Ecto neural progenitor cell (in vitro differentiated cells): ENCODE measurements at places on chromosomes 2 and 18.

DNA sequence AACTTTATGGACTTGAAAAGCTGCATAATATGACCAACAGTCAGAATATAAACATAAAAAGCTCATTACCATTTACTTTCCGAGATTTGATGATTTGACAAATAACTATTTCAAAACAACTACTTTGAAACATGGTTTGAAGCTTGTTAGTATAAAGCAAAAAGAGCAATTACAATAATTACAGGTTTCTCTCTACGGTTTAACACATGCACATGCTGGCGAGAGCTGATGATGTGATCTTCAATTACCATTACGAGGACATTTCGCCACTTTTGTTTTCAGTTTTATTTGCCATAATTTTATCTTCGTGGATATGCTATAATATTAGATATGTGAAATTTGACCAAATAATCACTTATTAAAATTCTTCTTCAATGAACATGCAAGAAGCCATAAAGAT, 270.1 kb downstream of the TCF4 start:
- DNase-seq = no peak

DNA sequence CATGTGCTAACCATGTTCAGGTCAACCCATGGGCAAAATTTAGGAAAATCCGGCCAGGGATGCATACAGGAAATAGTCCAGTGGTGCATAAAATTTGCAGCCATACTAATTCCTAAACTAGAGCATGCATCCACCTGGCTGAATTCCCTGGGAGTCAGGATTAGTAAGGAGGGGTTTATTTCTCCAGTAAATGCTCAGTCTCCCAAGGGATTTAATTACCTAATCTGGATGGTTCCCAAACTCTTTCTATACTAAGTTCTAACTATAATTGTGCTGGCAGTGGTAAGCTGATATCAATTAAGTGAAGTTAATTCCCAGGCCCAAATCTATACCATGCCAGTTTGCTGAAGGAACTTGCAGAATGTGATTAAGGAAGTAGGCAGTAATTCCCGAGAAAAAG, 26.2 kb upstream of the EVA1A start:
- DNase-seq = no peak

DNA sequence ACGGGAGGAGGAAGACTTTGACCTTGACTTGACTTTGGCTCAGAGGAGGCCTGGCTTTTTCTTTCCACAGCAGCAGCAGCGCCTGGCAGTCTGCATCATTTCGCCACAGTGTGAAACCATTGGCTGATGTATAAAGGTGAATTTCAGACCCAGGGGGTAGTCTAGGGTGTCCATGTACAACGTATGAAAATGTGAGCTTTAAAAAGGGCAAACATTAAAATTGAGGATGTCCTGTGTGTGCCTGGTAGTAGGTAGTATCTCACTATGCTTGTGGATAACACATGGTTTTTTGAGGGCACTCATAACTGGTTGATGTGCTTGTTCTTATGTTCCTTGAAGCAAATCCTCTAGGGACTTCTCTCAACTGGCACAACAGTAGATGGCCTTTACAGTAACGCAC, 86.1 kb downstream of the LPIN1 start:
- no peak for DNase-seq

DNA sequence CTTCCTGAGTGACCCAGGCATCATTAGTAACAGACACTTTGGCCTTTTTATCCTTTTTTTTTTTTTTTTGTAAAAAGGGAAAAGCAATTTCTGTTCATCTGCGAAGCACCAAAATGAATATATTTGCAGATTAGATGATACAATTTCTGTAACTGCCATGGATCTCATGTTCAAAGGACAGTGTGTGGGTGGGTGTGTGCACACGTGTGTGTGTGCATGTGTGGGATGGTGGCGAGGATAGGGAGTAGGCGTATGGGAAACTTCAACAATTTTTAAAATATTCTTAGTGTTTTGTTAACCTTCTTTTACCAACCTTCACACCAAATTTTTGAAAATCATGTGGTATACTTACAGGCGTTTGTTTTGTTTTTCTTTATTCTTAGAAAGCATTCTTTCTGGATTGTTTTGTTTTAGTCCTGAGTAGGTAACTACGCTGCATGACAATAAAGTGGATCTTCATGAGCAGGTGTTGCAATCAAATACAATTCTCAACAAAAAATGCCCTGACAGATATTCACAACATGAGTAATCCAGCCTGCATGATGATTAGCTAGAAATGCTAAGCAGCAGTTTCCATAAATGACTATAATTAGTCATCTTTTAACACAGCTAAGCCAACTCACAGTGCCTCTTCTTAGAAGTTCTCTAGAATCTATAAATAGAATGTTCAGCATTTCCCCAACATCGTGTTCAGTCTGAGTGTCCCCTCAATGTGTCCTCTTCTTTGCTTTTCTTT, 53.5 kb upstream of the RMDN2 start:
- no peak for DNase-seq

- DNase-seq = no peak
These were observed 205.8 kb downstream of the ANAPC1 start for GRCh38 chr2:111678161-111678560.

DNA sequence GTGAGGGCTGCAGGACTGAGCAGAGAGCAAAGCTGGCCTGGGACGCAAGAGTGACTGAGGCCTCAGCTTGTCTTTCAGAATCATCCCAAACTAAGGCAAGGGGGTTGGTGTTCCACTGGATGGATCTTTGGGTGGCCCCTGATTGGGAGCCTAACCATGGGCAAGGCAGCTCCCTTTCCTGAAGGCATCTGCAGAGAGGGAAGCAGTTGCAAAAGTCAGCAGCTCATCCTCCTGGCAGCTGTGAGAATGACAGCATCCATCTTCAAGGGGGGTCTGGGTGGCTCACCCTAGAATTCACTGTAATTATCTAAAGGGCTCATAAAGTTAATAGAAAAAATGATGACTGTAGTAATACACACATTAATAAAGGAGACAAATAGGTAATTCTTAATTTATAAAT, 46.5 kb upstream of the RAB31 start:
- no peak for DNase-seq

DNA sequence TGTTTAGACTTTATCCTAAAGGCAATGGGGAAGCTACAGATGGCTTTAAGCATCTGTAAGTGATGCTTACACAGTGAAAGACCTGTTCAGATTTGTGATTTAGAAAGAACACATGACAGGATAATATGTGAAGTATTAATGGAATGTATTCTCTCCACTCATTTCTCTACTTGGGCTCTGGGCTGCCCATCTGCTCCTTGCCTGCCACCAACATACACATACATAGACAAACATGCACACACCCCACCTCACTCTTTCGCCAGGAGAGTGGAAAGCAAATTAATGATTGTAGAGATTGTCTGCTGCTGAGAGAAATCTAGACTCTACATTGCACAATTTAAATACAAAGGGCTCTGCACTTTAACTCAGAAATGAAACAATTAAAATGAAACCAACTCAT, 61.0 kb upstream of the NFE2L2 start:
- no peak for DNase-seq

DNA sequence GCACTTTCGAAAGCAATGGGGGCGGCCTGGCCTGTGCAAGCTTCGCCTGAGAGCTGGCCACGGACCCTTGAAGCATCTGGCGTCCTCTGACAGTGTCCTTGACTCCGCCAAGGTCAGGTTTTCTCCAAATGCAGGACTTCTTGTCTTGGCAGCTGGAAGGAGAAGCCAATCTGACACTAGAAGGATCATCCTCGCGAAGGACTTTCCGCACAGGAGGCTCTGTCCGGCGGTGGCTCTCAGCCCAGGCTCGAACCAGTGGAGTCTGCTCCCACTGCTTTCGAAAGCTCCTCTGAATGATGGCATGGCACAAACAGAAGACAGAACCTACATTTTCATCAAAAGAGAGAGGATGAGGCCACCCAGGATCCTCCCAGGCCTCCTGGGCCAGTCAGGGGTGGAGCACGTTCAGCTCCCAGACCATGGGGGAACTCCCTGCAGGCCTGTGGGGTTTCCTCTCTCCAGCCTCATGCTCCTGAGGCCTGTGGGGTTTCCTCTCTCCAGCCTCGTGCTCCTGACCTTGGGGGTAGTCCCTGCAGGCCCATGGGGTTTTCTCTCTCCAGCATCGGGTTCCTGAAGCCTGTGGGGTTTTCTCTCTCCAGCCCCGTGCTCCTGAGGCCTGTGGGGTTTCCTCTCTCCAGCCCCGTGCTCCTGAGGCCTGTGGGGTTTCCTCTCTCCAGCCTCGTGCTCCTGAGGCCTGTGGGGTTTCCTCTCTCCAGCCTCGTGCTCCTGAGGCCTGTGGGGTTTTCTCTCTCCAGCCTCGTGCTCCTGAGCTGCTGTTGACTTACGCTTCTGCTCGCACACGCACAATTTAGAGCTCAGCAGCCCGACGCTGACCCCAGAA, 396.5 kb upstream of the SALL3 start:
- DNase-seq = no peak

- no peak for DNase-seq
These were observed 1124.9 kb upstream of the ZEB2 start for GRCh38 chr2:145644820-145645302.

DNA sequence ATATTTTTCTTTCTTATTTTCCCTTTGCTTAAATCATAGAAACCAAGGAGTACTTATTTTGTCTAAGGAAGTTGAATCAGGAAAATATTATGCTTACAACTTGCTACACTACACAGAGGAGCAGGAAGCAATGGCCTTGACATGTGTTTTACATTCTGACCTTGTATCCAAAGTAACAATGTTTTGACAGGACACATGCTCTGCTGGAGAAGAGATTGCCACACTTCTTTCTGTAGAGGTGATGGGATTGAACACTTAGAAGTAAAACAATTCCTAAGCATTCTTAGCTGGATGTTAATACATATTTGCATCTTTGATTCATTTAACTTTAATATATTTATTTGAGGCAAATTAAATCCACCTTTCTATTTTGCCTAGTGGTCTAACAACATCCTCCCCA, 929.1 kb downstream of the DSC3 start:
- no peak for DNase-seq

DNA sequence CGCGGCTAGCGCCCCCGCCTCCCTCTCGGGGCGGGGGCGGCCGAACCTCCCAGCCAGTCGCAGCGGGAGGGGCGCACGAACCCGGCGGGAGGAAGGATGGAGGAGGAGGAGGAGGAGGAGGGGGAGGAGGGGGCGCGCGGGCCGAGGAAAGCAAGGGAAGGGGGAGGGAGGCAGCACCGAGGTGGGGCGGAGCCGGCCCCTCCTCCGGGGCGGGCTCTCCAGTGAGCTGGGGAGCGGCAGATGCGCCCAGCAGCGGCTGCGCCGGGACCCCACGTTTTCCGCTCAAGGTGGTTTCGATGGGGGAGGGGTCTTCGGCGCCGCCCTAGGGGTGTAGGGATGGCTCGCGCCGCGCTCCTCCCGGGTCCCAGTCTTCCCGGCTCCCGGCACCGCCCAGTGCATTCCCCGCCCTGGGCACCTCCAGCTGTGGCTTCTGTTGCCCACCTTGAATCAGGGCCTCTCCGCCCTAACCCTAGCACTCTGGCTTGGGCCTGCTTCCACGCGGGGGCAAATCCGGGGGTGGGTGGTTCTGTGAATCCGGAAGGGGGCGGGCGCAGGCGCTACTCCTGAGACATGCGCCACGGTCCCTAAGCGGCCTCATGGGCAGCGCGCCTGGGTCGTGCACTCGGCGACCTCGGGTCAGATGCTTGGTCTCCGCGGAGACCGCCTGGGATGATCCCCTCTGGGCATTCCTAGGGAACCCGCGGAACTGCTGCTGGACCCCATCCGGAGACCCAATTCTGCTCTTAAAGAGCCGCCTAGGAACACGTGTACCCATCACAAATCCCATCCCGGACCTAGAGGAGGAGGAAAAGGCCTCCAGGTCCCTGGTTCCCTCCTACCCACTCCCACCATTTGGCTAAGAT, at the start of gene FBXO41:
Gene FBXO41 (minus strand): TSS at position 183 of the 863 bp plus-strand sequence. CDS start 14,848 bp downstream, outside the sequence.
- peak; percentile 75 for DNase-seq

DNA sequence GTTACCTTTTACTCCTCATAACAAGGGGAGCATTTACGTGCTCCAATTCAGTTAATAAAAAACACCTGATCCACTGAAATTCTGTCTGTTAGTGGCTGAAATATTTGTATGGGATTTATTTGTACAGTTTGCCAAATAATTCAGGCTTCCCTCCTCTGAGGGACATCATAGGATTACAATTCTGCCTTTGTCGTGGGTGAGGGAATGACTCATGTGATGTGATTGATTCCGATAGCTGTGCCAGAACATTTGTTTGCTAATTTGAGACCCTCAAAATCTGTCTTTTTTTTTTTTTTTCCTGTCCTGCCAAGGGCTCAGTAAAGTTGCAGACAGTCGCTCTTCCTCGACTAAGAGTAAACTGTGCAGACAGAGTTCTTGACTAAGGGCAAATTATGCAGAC, 612.6 kb upstream of the CDH2 start:
- no peak for DNase-seq

DNA sequence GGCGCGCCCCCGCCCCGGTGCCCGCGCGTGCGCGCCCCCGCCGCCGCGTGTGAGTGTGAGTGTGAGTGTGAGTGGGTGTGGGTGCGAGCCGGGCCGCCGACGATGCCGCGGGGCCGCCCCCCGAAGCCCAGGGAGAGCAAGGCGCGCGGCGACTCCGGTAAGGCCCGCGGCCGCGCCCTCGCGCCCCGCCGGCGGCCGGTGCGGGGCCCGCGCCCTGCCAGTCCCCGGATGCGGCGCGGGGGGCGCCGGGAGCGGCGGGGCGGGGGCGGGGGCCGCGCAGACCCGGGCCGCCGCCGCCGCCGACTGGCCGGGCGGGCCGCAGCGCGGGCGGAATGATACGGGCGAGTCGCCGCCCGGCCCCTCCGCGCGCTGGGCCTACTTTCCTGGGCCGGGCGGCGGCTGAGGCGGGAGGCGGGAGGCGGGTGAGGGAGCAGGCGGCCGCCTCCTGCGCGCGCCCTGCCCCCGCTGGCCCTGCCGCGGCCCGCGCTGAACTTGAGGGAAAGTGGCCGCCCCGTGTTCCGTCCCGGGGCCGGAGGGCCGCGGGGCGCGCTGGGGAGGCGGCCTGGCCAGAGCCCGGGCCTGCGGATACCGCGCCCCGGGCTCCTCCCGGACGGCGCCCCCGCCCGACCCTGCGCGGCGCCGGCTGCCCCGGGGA, at the start of gene ZNF236:
Gene ZNF236 (plus strand): TSS at position 52 of the 655 bp plus-strand sequence. CDS start 51 bp downstream, at position 103.
- peak; percentile 79 for DNase-seq

GRCh38 chr2:224271617-224272236, 130.2 kb downstream of the FAM124B start:
- no peak for DNase-seq

GRCh38 chr18:54607213-54608027, 16.4 kb downstream of the DYNAP start:
- no peak for DNase-seq

DNA sequence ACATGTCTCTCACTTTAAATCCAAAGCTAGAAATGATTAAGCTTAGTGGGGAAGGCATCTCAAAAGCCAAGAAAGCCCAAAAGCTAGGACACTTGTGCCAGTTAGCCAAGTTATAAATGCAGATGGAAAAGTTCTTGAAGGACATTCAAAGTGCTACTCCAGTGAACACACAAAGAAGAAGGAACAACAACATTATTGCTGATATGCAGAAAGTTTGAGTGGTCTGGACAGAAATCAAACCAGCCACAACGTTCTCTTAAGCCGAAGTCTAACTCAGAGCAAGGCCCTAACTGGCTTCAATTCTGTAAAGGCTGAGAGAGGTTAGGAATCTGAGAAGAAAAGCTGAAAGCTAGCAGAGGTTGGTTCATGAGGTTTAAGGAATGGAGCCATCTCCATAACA, 49.0 kb downstream of the PPP4R1 start:
- DNase-seq = no peak

DNA sequence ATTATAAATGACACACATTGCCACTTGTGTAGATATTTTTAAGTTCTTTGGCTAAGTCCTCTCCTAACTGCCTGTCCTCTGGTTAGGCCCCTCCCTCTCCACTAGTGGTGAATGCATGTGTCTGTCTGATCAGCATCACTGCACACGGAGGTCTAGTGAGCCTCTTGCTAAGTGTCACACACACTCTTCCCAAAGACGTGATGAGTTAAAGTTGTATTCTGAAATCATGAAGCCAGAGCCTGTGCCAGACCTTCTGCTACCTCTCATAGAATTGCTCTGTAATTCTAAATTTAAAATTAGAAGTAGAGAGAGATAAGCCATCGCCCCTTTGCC, 41.3 kb downstream of the RALB start:
- DNase-seq = no peak
